NCI-H510A treated with DMSO at 0.1 percent for 48 hours (cell line): ENCODE measurements at places on chromosomes 16 and 17.
A peak's percentile ranks its signal among the peaks of the same experiment; 100 is the strongest.

DNA sequence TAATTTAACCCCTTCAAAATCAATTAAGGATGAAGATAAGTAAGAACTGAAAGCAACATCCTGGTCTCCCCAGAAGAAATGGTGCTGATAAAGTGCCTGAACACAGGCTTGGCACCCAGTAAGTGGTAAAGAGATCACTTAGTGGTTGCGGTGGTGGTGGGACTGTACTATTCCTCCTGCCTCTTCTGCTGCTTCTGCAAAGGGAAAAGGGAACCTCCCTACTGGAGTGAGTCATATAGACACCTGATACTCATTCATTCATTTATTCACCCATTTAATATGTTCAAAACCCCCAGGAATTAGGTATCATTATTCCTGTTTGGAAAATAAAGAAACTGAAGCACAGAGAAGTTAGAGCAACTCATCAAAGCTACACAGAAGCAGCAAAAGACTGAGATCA, 60.6 kb downstream of the CDYL2 start:
- DNase-seq, result no peak

DNA sequence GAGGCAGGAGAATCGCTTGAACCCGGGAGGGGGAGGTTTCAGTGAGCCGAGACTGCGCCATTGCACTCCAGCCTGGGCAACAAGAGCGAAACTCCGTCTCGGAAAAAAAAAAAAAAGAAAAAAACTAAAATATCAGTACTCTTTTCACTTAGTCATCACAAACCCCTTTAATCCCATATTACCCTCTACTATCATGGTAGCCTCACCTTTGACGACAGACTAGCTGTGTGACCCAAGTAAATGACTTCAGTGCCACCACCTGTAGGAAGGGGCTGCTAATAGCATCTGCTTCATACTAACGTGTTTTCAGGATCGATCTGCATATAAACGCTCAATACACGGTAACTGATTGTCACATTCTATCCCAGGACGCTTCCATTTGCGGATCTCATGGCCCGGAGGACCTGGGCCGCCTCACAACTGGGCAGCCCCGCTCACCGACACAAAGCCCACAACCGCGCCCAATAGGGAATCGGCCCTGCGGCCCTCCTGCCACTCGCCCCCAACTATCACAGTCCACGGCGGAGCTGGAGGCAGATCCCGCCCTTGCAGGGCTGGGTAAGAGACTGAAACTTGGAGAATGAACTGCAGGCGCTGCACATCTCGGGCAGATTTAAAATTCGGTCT, 1.1 kb upstream of the ZNF263 start:
- DNase-seq, result peak; percentile 69

DNA sequence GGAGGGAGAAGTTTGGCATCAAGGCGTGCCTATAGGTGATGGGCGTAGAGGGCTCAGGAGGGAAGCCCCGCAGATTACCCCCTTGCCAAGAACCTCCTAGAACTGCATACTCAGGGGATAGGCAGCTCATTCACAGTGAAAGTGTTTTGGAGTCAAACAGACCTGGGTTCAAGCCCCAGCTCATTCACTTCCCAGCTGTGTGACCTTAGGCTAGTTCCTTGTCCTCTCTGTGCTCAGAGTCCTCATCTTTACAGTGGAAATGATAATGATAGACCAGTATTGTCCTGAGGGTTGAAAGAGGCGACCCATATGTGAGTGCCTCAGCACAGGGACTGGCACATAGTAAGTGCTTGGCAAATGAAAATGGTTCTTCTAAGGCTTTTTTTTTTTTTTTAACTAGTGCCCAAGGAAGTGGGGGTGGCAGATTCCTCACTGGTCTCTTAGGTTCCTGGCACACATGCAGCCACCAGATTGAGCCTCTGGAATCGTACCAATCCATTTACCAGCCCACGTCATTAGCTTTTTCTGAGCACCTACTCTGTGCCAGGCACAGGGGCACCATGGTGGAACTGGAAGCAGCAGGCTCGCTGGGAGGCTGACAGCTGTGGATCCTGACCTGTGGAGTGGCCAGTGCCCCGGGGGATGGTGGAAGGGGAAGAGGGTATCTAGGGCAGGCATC, 75.8 kb downstream of the SREBF1 start:
- DNase-seq, result no peak

- DNase-seq, result peak; percentile 24
These were observed 685 bp downstream of the FASN start for GRCh38 chr17:82097184-82097918.

- no peak for DNase-seq
These were observed 326.7 kb upstream of the CDH5 start for GRCh38 chr16:66039793-66040192.

DNA sequence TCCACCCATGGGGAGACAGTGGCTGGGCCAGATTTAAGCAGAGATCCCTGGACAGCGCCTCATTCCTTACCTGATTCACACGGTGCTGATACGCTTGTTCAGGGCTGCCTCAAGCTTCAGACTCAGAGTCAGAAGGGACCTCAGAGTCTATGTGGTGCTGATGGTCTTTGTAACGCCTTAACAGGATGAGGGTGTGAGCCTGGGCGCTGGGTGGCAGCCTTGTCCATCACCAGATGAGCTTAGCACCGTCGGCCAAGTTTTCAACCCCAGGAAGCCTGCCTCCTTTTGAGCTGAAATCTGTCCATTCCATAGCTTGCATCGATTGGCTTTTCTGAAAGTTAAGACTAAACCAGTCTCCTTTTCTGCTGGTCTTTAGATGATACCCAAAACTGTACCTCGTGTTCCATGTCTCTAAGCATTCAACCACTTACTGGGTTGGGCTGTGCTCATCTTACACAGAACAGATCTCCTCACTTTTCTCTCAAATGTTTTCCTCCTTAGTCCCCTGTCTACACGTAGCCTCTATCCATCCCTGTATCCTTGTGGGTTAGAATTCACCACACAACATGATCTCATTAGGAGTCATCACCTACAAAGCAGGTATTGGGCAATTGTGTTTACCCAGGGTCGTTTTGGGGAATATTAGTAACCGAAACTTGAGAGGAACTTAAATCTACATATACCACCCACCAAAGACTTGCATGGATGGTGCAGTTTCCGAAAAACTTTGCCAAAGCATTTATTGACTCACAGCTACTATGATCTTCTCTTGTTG, 573.4 kb downstream of the CDH13 start:
- DNase-seq, result peak; percentile 33

DNA sequence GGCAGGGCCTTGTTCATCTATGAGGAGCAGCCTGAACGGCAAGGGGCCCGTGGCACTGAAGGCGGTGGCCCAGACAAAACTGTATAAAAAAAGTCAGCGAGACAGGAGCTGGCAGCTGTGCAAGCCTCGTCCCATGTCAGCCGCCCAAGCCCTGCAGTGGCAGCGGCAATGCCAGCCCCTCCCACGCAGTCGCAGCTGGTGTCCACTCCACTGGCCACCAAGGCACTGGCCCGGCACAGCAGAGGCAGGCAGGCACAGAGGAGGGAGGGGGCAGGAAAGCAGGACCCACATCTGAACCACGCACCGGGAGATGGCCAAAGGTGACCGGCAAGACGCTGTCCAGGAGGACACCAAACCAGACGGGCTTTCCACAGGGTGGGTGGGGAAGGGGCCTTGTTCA, 15.9 kb upstream of the C16orf95 start:
- no peak for DNase-seq

DNA sequence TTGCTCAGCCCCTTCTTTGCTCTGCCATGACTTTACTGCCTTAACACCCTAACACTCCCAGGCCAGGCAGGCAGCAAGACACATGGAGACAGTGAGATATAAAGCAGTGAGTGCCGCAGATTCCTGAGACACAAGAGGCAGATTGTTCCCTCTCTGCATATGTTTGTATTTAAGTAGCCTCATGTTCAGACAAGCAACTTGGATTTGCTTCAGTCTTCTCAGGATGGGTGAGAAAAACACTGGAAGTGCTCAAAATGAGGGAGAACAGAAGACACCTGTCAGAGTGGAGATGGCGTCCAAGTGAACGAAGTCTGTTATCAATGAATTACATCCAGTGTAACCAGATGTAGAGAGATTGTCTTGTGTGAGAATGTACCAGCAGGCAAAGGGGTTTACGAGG, 86.8 kb downstream of the CES1 start:
- no peak for DNase-seq

DNA sequence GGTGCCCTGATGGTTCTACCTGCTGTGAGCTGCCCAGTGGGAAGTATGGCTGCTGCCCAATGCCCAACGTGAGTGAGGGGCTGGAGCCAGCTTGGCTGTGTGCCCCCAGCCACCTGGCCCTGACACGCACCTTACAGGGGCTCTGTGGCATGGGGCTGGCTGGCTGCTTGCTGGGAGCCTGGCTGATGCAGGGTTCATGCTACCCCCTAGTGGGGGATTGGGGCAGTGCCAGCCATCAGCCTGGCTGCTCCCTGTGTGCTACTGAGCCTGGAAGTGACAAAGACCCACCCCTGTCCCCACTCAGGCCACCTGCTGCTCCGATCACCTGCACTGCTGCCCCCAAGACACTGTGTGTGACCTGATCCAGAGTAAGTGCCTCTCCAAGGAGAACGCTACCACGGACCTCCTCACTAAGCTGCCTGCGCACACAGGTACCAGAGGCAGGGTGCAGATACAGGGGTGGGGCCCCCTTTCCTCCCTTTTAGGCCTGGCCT, 5.7 kb downstream of the GRN start:
- DNase-seq, result peak; percentile 12

DNA sequence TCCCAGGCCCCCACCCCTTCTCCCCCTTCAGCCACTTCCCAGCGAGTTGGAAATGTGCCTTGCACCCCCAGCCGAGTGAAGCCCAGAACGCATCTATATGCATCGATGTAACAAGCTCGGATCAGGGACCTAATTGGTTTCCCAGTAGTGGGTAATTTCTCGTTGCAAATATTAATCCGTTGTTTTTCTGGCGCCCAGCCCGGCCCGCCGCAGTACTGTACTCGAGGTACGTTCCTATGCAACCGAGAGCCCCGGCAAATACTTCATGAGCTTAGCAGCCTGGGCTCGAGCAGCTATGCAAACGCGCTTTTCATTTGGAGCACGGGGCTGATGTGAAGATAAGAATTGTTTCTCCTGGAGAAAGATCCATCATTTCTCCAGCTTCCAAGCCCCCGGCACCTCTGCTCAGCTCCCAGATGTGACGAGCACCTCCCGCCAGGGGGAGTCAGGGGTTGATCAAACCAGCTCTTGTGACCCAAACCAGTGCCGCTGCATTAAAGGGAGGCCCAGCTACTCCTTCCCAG, 229.8 kb downstream of the KATNIP start:
- no peak for DNase-seq

DNA sequence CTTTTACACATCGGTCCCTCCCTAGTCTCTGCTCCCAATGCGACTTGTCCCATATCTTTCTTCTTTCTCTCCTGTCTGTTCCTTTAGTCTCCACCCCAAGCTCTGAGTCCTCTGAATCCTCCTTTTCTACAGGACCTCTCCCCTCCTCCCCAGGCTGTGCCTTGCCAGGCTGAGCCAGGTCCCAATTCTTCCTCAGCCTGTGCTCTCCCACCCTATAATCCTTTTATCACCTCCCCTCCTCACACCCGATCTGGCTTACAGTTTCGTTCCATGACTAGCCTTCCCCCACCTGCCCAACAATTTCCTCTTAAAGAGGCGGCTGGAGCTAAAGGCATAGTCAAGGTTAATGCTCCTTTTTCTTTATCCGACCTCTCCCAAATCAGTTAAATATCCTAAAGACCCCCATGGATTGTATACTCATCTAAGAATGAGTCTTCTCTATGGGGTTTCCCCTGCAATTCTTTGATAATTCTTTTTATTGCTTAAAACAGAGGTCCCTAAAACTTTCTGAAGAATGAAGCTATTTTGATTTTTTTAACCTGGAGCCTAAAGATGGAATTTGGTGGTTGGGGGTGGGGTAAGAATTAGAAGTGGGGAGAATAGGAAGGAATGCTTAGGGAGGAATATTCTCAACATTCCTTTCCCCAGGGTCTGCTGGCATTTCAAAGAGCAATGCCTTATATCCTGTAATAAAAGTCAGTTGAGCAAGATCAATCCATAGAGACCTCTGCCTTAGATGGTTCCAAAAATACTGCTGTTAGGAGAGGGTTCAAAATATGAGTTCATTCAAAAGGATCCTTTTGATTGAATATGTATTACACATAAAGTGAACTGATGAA, 102.8 kb downstream of the MYO1D start:
- DNase-seq, result no peak

DNA sequence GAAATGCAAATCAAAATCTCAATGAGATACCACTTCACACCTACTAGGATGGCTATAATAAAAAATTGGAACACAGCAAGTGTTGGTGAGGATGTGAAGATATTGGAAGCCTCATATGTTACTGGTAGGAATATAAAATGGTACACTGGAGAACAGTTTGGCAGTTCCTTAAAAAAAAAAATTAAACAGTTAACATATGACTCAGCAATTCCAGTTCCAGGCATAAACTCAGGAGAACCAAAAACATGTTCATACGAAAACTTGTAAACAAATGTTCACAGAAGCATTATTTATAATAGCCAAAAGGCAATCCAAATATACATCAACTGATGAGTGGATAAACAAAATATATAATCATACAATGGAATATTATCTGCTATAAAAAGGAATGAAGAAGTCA, 28.2 kb downstream of the ZNF652 start:
- DNase-seq, result no peak

- DNase-seq, result peak; percentile 68
These were observed 4.0 kb upstream of the BAIAP2 start for GRCh38 chr17:81030741-81031565.

DNA sequence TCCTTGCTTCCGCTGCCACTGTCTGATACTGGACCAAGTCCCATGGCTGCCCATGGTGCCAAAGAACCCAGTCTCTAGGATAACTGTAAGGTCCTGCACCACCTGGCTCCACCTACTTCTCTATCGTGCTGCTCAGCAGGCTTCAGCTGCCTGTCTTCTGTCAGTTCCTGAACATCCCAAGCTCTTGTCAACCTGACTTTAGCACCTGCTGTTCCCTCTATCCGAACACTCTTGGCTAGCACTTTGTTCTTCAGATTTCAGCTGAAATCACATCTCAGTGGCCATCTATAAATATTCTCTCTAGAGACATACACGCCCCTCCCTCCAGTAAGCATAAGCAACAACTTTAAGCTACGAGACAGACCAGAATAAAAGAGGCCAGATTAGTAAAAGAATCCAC, 15.0 kb upstream of the TMEM101 start:
- DNase-seq, result no peak

- DNase-seq, result no peak
These were observed 41.4 kb upstream of the KDM6B start for GRCh38 chr17:7792611-7793010.

- no peak for DNase-seq
These were observed 98.9 kb upstream of the DYNLRB2 start for GRCh38 chr16:80441935-80442334.

- no peak for DNase-seq
These were observed 43.8 kb downstream of the COX10 start for GRCh38 chr17:14113137-14113536.

- DNase-seq, result no peak
These were observed 24.7 kb downstream of the AXIN2 start for GRCh38 chr17:65536573-65537342.

DNA sequence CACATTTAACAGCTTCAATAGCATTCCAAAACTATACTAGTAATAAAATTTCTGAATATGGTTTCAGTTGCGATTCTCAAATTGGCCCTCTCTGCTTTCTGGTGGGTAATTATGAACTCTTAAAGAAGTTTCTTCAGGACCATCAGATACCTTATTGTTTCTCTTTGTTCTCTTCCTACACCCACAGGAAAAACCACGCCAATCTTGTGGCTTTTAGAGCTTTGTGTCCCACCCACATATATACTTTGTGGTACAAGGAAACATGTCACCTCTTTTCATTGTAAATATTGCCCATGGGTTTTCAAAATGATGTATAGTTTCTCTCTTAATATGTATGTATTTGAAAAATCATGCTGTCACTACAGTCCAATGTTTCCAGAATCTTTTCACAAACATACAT, 12.1 kb downstream of the ABCA9 start:
- no peak for DNase-seq

- no peak for DNase-seq
These were observed 22.7 kb downstream of the FTO start for GRCh38 chr16:53726625-53727024.
